ENCODE measurements at places on chromosomes 1 and 21.

DNA sequence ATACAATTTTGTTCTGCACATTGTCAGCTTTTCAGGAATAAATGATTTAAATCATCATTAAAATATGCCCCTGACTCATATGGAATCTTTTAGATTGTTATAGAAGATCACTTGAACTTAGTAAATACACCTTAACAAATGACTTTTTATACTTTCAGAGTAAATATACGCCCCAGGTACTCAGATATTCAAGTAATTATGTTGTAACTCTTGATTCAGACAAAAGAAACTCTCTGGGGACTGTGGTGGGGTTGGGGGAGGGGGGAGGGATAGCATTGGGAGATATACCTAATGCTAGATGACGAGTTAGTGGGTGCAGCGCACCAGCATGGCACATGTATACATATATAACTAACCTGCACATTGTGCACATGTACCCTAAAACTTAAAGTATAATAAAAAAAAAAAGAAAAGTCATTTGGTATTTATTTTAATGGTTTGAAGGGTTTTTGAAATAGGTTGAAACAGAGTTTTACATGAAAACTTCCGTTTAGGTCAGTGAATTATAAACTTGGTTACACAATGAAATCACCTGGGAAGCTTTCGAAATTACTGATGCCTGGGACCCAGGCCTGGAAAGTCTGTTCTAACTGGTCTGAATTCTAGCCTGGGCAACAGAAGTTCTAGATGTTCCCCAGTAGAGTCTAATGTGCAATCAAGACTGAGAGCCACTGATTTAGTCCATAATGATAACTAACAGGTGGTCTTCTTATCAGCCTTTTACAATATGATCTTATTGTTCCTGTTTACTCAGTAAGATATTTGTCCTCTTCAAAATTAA is 320.5 kb upstream of the NR5A2 start:
- no peak for DNase-seq

DNA sequence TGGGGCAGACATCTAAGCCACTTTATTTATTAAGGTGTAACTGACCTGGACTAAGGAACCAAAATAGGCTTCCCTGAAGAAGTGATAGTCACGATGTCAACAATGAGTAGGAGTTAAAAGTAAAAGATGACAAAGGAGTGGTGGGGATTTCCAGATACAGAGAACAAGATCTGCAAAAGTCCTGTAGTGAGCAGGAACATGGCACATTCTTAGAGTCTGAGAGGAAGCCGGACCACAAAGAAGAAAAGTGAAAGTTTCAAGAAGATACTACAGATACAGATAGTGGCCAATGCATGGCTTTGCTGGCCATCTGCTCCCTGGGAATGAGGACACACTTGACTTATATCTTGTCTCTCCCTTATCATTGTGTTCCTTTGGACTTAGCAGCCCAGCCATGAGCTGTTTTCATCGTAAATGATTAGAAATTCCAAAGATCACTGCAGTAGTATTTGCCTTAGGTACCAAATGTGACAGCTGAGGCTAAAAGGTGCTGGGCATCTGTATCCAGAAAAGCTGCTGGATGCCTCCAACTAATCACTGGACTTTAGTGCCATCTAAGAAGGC is 302.4 kb upstream of the NR5A2 start:
- DNase-seq: no peak

- DNase-seq: no peak
Measured at GRCh38 chr1:2466270-2466665, 9.8 kb upstream of the PLCH2 start.

GRCh38 chr1:31099293-31100032 is 33.9 kb upstream of the PUM1 start:
- no peak for DNase-seq

DNA sequence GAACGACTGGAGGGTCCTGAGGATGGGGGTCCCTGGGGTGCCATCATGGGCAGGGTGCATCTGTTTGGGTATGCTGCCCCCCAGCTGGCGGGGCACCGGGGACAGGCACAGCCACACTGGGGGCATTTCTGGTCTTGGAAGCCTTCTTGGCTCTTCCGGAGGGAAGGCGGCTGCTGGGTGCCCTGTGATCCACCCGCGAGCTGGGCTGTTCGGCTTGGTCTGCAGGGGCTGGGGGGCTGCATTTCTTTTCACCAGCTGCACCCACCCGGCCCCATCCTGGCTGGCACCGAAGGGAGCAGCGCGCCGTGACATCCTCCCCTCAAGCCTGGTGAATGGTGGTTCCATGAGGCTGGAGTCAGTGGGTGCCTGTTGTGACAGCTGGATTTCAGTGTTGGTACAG is 12.2 kb downstream of the FAAP20 start:
- DNase-seq: no peak

- no peak for DNase-seq
Measured at GRCh38 chr1:62377043-62377562, 57.9 kb upstream of the KANK4 start.

- no peak for DNase-seq
Measured at GRCh38 chr1:112998592-112999235, 42.7 kb upstream of the SLC16A1 start.

- no peak for DNase-seq
Measured at GRCh38 chr21:30146558-30147282, 19.9 kb downstream of the CLDN17 start.

DNA sequence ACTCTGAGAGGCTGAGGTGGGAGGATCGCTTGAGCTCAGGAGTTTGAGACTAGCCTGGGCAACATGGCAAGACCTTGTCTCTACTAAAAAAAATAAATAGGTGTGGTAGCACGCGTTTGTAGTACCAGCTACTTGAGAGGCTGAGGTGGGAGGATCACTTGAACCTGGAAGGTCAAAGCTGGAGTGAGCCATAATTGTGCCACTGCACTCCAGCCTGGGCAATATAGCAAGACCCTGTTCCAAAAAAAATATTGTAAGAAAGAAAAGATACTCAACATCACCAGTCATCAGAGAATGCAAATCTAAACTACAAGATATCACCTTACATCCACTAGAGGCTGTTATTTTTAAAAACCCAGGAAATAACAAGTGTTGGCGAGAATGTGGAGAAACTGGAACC is 32.5 kb downstream of the ZNF644 start:
- DNase-seq: no peak

GRCh38 chr1:5493275-5493674 is 498.9 kb downstream of the NPHP4 start:
- DNase-seq: no peak

- DNase-seq: no peak
Measured at GRCh38 chr1:155175281-155175926, 1.8 kb downstream of the TRIM46 start.

DNA sequence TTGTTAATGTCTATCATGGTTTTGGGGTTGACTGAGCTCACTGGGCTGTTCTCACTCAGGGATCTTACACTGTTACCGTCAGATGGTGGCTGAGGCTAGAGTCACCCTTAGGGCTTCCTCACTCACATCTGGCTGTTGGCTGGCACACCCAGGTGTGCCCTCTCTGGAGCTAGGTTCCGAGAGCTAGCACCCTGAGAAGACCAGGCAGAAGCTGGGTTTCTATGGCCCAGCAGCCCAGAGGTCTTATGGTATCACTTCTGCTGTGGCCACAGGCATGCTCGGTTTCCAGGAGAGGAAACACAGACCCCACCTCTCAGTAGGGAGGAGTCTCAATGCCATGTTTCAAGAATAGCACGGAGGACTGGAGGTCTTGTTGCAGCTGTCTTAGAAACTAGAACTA is 20.7 kb upstream of the KIF1B start:
- DNase-seq: no peak

DNA sequence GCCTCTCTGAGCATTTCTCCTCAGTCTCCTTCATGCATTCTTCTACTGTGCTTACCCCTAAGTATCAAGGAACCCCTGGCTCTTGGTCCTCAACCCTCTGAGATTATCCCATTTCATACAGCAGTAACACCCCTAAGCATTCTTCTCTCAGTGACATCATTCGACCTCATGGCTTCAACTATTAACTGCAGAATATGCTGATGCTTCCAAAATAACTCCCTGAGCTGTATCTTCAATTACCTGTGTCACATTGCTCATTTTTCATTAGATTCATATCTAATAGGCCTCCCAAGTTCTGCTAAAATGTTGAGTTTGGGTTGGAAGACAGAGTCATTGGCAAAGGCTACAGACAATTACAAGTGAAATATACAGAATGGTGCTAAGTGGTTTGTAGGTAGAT is 7.5 kb downstream of the CAPN8 start:
- no peak for DNase-seq

DNA sequence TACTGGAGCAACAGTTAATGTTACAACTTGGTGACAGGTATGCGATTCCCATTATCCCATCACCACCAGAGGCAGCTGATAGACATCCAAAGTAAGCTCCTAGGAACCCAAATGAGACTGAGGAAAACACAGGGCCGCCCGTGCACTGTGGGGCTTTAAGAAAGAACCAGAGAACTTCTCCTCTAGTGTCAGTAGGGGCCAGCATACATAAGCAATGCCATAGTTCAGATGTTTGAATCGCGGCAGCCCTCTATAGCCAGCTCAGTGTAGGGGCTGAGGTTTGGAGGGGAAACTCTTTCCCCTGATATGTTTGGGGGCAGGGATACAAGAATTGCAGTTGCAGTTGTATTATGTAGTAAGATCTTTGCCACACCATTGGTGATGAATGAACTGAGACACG is 593.3 kb upstream of the NCAM2 start:
- DNase-seq: no peak

- DNase-seq: no peak
Measured at GRCh38 chr21:35538386-35538785, 489.3 kb upstream of the RUNX1 start.

GRCh38 chr1:116544588-116545358 is 26.1 kb downstream of the CD58 start:
- no peak for DNase-seq

DNA sequence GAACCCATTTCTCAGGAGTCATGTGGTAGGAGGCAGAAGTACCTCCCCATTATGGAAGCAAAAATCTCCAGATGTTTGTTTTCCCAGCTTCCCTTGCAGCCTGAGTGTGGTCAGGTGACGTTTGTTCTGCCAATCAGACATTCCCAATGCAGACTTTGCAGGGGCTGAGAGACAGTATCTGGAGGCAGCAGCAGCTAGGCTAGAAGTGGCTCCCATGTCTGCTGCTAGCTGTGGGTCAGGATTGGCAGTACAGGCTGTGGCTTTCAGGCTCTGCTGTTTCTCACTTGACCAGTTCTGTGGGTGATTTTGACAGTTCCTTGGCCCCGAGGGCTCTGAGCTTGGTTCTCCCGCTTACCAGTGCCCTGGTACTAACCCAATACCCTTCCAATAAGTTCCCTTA is 58.6 kb upstream of the NBPF3 start:
- no peak for DNase-seq

- DNase-seq: no peak
Measured at GRCh38 chr1:188669728-188670382, 1807.8 kb downstream of the BRINP3 start.

- DNase-seq: no peak
Measured at GRCh38 chr1:211371406-211372105, 44.9 kb downstream of the TRAF5 start.

DNA sequence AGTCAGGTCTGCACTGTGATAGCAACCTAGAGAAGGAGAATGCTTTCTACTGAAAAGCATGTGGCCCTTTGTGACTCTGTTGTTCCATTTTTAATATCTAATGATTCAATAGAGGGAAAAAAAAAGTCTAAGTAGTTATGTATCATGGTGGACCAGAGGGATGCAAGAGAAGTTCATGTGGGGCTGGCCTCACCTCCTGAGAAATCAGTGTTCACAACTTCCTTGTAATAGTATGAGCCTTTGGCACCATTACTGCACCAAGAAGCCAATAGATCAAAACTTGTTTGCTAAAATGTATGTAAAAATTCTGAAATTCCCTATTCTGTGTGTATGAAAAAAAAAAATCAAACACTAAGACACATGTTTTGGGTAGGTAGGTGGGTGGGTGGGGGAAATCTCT is 5.0 kb downstream of the ZBTB17 start:
- no peak for DNase-seq

DNA sequence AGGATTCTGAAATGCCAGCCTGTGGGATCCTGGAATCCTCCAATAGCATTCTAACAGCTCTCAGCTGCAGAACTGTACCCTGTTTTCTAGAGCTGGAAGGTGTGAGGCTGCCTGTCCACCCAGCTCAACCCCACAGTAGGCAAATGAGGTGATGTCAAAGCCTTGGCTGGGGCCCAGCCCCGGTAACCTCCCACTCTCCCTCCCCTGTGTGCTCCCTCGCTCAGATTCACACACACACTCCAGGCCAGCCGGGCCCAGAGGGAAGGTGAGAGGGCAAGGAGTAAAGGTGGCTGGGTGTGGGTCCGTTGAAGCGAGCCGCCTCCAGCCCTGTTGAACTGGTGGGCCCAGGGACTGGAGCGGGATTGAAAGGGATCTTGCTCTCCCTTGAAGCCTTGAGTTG is at the start of gene BSND:
Gene BSND (plus strand): TSS at position 257 of the 400 bp plus-strand sequence. CDS start 254 bp downstream, outside the sequence.
- no peak for DNase-seq

GRCh38 chr1:94970783-94971182 is 43.9 kb upstream of the CNN3 start:
- no peak for DNase-seq

- no peak for DNase-seq
Measured at GRCh38 chr1:160702100-160702499, 9.5 kb downstream of the CD48 start.

- no peak for DNase-seq
Measured at GRCh38 chr1:199545780-199546179, 481.7 kb upstream of the NR5A2 start.

DNA sequence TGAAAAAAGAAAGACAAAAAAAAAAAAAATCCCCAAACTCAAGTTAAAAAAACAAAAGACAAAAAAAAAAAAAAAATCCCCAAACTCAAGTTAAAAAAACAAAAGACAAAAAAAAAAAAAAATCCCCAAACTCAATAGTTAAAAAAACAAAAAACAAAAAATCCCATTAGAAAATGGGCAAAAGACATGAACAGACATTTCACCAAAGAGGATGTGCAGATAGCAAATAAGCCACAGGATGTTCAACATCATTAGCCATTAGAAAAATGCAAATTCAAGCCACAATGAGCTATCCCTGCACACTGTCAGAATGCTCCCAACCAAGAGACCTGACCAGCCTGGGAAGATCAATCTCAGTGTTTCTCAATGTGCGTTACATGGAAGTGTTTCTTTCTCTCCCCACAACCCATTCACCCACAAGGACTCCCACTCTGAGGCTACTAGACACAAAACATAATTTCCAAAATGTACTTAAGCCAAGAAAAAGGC is 33.9 kb downstream of the MRAP start:
- no peak for DNase-seq

- no peak for DNase-seq
Measured at GRCh38 chr1:225695578-225696337, 42.8 kb upstream of the ENAH start.

Measured in activated naive CD4-positive, alpha-beta T cell treated with anti-CD3 and anti-CD28 coated beads, Interleukin-2, amount 50 U/mL, for 16 hours (primary cell).